ENCODE measurements at places on chromosomes 6 and 20.

DNA sequence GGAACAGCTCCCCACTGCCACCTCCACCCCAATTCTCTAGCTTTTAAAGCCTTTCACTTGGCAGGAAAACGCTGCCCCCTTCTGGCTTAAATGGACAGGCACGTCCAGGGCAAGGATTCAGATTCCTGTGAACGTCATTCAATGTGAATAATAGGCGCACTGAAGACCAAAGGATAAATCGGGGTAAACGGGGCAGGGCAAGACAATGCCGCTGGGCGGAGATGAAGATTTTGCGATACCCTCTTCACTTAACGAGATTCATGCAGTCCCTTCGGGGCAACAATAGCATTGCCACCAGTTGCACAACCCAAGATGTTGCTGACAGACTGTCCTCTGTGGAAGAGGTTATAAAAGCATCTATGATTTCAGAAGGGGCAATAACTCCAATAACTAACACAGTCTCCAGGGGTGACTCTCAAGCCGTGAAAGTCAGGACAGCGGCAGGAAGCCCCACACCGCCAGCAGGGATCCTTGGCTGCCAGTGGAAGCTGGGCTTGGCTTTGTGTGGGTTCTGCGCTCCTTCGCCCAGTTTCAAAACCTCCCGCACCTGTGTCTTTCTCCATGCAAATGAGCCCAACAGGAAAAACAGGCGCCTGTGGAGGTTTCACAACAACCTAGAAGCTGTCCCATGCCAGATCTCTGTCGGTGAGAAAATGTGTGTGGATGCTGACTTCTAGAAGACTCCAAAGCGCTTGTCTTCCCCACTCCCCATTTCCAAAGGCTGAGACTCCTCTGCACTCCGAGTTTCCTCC, 291.8 kb downstream of the BMP7 start:
- DNase-seq, result no peak

DNA sequence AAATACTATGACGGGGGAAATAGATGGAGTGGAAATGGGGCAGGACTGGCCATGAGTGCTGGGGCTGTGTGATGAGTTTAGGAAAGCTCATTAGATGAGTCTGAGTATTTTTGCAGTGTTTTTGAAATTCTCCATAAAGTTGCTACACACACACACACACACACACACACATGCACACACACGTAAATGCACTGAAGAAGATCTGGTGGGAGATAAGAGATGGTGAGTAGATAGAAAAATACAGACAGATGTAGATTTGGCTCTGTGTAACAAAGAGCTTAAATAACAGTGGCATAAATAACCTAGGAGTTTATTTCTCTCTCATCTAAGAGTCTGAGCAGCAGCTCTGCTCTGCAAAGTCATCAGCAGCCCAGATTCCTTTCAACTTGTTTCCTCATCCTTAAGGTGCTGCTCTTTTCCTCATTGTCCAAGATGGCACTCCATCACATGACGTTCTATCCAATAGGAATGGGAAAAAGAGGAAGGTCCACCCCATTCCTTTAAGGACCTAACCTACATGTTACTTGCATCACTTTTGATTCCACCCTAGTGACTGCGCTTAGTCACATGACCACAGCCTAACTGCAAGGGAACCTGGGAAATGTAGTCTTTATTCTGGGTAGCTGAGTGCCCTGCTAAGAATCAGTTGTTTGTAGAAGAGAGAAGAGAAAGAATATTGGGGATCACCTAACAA, 76.4 kb downstream of the EYA2 start:
- peak; percentile 73 for DNase-seq

- DNase-seq, result no peak
Measured at GRCh38 chr6:33404884-33405283, 5.9 kb upstream of the PHF1 start.

DNA sequence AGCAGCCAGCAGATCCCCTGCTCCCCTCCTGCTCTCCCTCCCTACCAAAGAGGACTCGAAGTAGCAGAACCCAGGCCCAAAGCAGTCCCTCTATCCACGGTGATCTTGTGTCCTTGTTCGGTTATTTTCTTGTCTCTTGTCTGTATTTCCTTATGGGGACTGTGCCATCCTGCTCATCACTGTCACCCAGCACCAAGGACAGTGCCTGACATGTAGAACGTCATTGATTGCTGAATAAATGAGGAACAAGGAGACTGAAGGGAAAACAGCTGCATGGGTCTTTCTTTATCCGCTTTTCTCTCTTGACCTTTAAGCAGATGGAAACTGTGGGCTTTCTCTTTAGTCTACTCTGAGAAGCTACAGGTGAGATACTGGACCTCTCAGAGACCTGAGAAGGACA, 29.4 kb upstream of the ZNF831 start:
- DNase-seq, result no peak

DNA sequence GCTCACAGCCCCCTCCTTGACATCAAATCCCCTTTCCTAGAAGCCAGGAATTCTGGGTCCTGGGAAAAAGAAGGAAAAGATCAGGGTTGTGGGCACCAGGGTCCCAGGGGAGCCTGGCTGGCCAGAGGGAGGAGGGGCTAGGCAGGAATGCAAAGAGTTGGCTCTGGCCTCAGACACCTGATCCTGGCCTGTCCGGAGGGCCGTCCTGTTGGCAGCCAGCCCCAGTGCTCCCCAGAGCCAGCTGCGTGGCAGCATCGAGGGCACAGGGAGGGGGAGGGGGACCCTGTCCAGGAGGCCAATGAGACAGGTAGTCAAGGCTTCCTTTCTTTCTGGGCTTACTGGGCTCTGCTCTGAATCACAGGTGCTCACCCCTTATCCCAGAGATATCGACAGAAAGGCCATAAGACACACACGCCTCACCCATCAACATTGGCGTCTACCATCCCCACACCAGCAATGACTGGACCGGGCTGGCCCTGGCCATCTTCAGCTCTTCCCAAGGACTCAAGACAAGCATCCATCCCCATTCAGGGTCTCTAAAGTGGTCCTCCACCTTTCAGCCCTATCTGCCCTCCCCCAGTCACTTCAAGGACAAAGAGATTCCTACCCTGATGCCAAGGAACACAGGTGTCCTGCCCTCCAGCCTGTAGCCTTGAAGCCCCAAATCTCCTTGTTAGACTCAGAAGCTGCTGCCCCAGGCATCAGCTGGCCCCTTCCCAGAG, 723 bp downstream of the COL11A2 start:
- DNase-seq, result no peak

DNA sequence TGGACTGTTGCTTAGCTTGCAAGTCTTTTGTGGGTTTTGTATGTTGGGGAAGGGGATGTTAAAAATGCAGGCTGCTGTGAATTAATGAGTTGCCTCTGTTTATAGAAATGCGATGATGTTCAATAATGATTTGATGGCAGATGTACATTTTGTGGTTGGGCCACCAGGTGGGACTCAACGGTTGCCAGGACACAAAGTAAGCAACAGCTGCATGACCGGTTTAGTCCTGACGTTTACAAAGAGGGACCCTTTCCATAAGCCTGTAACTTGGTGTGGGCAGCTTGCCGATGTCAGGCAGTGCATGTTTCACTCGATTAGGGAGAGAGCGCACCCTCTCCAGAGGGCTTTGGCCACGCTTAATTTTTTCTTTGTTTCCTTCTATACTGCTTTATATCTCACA, 1.3 kb downstream of the BTBD3 start:
- peak; percentile 14 for DNase-seq

DNA sequence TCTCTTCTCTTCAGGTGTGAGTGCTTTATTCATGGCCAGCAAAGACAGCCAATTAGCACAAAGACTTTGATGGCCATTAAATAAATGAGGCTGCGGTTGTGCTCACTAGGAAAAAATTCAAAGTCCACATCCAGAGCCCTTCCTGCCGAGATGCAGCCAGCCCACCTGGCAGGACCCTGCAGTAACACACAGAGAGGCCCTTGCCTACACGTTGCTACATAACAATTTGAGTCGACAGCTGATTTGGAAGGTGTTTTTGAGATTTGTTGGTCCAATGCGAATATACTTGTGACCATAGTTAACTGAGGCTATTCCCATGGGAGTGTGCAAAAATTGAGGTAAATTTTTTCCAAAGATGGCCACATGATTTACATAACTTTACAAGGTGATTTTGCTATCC, 605.4 kb upstream of the HTR1E start:
- DNase-seq, result no peak

DNA sequence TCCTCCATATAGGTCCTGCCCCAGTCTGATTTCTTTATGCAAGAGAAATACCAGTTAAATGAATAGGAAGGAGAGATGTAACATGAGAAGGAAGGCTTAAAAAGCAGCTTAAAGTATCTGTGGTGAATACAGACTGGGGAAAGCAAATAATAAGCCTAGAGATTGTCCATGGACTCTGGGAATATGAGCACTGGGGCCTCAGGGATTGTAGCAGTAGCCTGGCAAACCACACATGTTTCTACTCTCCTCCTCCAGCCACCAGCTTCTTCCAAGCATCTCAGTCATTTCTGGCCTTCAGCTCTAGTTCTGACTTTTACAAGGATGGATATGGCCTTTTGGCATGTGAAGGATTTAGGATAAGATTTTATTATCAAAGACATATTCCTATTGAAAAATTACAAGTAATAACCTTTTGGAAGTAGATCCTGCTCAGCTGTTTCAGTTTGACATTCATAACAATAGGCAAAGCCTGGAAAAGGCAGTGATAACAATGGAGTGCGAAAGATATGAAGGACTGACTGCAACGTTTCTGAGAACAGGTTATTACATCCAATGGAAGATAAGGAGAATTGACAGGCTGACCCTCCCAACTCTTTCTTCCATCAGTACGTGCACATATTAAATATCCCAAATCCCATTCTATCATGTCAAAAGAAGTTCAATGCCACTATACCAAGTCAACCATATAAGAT, 41.6 kb downstream of the CYP39A1 start:
- DNase-seq, result no peak

DNA sequence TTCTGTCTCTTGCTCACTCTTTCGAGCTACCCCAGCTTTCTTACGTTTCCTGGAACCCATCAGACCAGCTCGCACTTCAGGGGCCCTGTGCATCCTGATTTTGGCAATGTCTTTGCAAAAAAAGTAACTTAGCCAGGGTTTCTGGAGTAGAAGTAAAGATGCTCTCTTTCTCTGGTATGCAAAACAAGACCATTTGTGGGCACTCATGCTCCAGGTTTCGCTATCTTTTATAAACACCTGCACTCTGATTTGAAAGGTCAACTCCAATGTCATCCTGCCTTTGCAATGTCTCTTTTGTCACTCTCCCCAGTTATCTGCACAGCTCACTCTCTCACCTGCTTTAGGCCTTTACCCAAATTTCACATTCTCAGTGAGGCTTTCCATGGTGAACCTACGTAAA, 869.1 kb downstream of the QKI start:
- no peak for DNase-seq

GRCh38 chr20:50724851-50725723, 6.3 kb upstream of the PARD6B start:
- DNase-seq, result no peak

DNA sequence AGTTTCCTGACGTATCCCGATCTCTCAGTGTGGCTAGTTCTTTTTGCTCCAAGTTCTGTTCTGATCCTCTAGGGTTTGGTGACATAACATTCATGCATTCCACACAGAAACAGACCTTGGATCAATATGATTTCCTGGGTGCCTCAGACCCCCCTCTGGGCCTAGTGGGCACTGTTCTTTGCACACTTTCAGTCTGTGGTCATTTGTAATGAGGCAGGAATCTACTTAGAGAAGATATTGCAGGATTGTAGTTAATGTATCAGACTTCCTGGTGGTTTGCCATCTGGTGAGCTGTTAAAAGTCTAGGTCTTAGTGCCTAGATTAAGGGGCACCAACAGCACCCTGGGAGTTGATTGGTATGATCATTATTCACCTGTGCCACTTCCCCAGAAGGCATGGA, 7.5 kb downstream of the BEND6 start:
- DNase-seq, result no peak

DNA sequence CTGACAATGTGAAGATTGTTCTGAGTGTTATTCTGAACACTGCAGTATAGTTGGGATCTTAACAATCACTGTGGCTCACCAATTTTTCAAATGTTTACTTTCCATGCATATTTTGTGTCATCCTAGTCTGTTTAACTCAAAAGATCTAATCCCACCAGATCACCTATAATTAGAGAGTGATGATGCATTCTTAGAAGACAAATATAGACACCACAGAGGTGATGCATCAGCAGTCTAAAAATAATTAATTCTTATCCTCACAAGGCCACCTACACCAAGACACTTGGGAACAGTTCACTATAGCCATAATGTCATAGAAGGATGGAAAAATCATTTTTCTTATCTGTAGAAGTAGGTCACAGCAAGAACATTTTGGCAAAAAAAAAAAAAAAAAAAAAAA, 154.8 kb downstream of the UBE3D start:
- no peak for DNase-seq

GRCh38 chr6:25107218-25107617, 171.5 kb upstream of the RIPOR2 start:
- DNase-seq, result no peak

GRCh38 chr20:31709939-31710338, 12.7 kb downstream of the BCL2L1 start:
- no peak for DNase-seq

GRCh38 chr6:112912416-112913101, 565.4 kb downstream of the RFPL4B start:
- DNase-seq, result no peak

- no peak for DNase-seq
Measured at GRCh38 chr20:57779401-57780003, 69.7 kb upstream of the PMEPA1 start.

GRCh38 chr6:26495281-26495680, 4.8 kb upstream of the BTN1A1 start:
- DNase-seq, result no peak

DNA sequence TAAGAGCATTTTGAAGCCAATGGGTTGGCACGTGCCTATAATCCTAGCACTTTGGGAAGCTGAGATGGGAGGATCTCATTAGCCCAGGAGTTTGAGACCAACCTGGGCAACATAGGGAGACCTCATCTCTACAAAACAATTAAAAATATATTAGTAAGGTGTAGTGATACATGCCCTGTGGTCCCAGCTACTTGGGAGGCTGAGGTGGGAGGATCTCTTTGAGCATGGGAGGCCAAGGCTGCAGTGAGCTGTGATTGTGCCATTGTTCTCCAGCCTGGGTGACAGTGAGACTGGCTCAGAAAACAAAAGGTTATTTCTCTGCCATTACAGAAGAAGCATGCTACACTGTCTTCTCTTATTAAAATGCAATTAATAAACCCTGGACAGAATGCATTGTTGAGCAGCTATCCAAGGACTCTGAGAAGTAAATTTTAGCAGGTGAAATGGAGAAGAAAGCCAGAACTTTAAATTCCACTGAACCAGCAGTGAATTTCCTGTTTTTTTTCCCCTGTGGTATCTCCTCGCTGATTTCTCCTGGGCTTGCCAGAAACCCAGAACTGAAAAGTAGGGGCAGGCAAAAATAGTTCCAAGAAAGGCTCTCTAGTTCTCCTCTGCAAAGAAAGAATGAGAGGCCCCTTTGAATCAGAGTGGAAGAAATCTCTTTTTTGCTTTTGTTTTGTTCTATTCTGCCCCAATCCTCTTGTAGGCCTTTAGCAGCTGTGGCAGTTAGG, 8.4 kb downstream of the AMD1 start:
- no peak for DNase-seq

- no peak for DNase-seq
Measured at GRCh38 chr6:35050757-35051330, 90.3 kb downstream of the TCP11 start.
